ENCODE measurements at places on chromosomes 7 and 10.

- DNase-seq: no peak
These were observed 225.8 kb upstream of the FAM3C start for GRCh38 chr7:121621937-121622336.

GRCh38 chr10:123991611-123992570, 100.3 kb upstream of the CPXM2 start:
- peak; percentile 34 for DNase-seq

GRCh38 chr7:28065308-28065707, 115.3 kb downstream of the JAZF1 start:
- DNase-seq: no peak

- DNase-seq: no peak
These were observed 78.0 kb downstream of the HIP1 start for GRCh38 chr7:75660566-75661215.

GRCh38 chr10:130364631-130365411, 228.6 kb downstream of the GLRX3 start:
- DNase-seq: peak; percentile 16

DNA sequence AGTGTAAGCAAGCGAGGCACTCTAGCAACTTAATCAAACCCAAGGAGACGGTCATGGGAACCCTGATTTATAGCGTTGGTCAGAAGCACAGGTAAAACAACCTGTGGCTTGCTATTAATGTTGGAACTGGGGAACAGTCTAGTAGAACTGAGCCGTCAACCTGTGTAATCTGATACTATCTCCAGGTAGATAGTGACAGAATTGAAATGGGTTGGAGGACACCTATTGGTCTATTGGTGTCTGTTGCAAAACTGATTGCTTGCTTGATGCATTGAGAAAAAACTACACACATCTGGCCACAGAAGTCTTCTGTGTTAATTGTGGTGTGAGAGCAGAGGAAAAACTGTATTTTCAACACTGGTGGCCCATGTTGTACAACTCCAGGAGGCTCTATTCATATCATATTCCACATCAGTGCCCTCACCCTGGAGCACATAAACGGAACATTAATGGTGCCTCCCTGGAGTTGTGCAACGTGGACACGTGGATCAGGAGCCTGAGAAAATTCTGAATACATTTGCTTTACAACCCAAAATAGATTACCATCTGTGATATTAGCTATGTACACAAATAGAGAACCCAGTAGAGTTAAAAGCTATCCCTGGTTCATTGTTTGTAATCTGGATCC, 112.2 kb downstream of the MYO3A start:
- DNase-seq: no peak

DNA sequence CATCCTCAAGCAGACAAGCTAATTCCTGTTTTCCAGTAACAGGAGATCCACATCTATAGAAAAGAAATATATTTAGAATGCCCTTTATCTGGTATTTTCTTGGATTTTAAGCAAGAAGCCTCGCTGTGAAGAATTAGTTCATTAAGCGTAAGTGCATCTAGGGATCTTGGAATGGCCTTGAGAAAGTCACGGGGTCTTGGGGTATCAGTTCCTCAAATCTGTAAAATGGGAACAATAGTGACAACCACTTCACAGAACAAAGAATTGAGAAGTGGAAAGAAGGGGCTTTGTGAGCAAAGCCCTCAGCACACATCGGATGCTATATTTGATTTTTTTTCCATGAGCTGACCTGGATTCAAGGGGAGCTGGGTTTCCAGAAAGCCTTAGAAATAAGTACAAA, 32.3 kb upstream of the WDFY4 start:
- no peak for DNase-seq

GRCh38 chr7:42106562-42106961, 130.4 kb downstream of the GLI3 start:
- no peak for DNase-seq

GRCh38 chr7:14688208-14688607, 214.3 kb downstream of the DGKB start:
- no peak for DNase-seq

DNA sequence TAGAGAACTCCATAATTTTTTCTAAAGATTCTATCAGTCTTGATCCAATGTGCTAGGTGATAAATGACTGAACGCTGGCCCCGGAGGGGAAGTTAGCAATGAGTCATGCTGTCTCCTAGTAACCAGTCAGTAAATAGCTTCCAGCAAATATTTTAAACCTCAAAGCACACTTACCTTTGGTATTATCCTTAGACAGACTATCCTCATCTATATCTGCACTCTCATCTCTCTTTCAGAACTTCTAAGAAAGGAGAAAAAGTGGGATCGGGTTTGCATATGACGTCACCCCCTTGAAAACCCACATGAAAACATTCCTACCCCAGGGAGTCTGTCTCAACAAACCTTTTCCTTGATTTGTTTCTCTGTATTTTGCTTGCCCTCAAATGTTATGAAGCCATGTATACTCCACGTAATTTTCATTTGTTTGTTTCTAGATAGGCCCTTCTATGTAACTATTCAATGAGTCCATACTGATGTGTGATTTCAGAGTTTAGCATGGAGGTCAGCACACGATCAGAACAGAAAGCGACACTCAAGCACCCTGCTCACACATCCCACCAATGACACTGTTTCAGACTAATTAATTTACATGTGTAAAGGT, 174.9 kb upstream of the NRP1 start:
- peak; percentile 52 for DNase-seq

DNA sequence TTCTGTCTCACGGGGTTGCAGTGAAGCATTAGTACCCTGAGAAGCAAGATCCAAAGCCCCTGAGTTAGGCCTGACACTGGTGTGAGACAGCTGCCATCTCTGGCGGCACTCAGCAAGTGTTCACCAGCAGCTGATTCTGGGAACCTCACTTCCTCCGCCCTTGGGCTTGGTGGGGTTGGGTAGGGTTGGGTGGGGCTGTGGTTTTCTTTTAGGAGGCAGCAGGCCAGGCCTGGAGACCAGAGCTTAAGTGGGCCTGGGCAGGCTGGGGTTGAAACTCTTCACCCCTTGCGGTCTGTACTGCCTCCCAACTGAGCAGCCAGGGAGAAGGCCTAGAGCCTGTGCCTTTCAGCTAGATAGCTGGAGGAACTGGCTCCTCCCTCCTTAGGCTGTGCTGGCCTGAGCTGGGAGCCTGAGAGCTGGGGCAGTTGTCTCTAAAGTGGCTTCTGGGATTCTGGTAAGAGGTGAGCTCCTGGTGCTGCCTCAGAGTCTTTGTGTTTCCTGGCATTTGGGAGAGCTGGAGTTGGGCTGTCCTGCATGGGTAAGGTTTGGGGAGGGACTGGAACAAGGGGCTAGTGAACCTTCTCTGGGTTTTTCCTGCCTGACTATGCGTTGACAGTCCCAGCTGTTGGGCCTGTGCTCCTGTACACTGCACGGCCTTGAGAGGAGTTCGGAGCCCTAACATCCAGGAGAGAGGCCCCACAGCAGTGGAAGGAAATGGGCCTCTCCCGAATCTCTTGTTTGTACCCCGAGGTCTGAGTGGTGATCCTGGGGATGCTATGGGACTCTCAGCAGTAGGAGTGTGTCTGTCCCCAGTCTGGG, 5.1 kb downstream of the TSPAN14 start:
- DNase-seq: peak; percentile 58

- DNase-seq: no peak
These were observed 15.5 kb upstream of the PFKFB3 start for GRCh38 chr10:6187278-6187677.

DNA sequence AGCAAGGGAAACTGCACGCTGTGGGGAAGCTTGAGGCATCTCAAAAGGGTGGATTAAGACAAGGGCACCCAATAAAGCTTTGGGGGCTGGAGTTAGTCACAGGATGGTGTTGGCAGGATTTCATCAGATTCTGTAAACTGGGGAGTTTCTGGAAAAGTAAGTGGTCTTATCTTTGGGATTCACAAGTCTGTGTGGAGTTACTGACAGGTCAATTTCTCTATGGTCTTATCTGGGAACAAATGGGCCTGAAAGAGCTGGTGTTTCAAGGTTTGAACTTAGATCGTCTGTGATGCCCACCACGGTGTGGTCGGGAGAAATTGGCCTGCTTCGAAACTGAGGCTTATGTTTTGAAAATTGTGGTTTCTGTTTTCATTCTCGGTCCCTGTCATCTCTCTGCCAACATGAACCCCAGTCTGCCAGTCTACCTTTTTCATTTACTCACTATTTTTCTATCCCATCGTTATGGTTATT, 23.8 kb upstream of the AOAH start:
- DNase-seq: no peak

GRCh38 chr10:108902619-108903285, 1020.6 kb downstream of the XPNPEP1 start:
- no peak for DNase-seq

DNA sequence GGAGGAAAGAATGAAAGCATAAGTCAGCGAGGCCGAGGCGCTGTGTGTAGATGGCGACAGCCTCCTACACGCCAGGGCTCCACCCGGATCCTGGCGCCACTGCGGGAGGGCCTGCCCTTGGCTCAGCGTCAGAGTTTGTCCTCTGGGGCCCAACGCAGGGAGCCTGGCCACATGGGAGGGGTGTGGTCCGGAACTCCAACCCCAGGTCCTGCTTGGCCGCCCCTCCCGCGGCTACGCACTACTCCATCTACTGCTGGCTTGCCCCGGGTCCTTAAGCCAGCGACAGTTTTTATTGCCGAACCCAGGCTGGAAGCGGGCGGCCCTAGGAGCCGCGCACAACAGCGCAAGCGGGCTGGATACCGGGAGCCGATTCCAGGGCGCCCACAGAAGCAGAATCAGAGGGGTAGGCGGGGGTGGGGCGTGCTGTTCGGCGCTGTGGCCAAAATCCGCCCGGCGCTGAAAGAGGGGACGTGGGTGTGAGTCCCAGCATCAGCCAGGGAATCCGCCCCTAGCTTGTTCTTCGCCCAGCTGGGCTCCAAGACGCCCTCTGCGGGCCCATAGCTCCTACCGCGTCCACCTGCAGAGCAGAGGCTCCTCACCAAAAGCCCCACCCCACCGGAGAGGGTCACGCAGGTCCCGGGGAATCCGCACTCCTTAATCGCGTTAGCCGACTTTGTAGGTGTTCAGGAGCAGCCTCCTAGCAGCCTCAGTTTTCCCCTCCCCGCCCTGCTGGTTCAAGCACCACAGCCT, 4.5 kb downstream of the KAZALD1 start:
- peak; percentile 69 for DNase-seq

DNA sequence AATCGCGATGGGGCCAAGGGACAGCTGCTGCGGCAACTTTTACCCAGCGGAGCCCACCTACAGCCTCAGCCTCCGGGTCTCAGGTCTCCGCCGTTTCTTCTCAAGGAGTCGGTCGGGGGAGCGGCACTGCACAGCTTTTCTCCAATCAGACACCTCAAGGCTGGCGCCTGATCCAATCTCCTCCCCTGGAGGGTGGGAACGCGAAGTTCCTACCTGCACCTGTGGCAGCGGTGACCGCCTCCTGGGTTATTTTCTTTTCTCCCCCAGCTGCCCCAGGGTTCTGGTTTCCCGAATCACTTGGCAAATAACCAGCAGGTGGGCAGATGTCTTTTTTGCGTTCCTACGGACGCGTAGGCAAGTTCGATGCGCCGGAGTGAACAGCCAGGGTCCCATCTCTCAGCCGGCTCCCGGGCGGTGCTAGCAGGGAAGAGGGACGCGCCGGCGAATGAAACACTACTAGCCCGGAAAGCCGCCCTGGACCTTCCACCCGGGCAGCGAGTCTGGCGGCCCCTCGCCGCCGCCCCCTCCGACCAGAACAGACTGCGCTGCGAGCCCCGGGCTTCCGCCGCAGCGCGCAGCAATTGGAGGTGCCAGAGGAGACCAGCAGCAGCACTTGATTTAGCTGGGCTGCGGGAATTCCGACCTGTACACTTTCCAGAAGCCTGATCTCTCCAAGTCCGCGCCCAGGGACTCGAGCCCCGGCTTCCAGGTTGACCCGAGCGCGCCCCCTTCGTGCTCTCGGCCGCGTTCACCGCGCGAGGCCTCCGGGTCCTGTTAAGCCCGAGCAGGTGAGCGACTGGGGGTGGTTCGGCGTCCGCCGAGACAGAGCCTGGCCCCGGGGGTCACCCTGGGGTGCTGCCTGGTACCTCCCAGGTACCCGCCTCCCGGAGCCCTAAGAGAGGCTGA, at the start of gene PRR15:
Gene PRR15 (plus strand): TSS at position 246 of the 906 bp plus-strand sequence. CDS start 2,495 bp downstream, outside the sequence.
- peak; percentile 68 for DNase-seq

GRCh38 chr7:90520484-90520883, 51.0 kb downstream of the PTTG1IP2 start:
- DNase-seq: no peak

DNA sequence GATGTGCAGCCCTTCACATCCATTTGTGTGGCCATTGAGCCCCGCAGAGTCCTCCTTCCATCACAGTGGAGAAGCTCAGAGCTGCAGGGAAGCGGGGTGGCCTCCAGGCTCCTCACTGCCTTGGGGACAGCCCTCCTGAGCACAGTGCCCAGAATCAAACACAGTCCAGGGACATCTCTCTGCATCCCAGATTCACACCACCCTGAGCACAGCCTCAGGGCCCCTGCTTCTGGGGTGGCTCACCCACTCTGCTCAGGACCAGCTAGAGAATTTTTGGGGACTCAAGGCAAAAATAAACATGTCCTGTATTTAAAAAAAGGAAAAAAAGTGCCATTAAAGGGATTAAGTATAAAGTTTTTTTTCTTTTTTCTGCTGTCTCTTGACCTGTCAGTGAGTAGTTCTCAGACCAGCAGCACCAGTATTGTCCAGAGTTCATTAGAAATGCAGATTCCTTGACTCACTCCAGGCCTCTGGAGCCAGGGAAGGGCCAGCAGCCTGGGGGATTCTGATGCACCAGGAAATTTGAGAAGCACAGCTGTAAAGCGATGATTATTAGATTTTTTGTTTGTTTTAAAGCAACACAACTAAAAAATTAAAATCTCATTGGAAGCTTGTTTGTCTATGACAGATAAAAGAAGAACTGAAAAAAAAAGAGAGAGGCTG, 61.6 kb downstream of the ARHGAP22 start:
- DNase-seq: no peak

DNA sequence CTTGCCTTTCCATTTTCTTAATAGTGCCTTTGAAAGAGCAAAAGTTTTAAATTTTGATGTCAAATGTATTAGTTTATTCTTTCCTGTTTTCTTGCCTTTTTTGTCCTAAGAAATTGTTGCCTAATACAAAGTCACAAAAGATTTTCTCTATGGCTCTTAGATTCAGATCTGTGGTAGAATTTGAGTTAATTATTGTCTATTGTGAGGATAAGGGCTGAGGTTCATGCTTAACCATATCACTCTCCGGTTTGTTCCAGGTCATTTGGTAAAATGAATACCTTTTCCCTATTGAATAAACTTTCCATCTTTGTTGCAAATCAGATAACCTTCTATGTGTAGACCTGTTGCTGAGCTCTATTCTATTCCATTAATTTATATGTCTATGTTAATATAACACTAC, 96.0 kb downstream of the NOD1 start:
- no peak for DNase-seq

GRCh38 chr10:17113889-17114540, 15.6 kb downstream of the CUBN start:
- no peak for DNase-seq

- DNase-seq: no peak
These were observed 4.1 kb upstream of the CHN2 start for GRCh38 chr7:29190349-29191045.

DNA sequence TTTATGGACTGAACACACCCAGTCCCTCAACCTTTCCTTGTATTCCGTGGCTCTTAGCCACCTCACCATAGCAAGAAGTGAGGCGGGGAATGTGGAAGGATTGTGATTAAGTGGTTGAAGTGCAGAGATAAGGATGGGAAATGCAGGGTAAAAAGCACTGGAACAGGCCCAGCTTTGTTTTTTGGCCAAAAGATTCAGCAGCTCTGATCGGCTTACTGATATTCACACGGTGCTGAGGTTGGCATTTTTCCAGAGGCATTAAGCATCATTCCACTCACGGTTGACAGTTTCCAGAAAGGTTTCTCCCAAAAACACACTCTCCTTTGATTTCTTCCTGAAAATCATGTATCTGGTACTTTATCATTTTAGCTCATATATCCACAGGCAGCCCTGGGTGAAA, 544.2 kb downstream of the CNTNAP2 start:
- DNase-seq: no peak

- no peak for DNase-seq
These were observed 127.5 kb upstream of the ANKRD1 start for GRCh38 chr10:91048380-91048779.
